ENCODE measurements at places on chromosomes 7 and 10. TPM values are rescaled to one million over a fixed set of nuclear protein-coding genes. Genes with fewer than 3 reads are reported as not detected.

DNA sequence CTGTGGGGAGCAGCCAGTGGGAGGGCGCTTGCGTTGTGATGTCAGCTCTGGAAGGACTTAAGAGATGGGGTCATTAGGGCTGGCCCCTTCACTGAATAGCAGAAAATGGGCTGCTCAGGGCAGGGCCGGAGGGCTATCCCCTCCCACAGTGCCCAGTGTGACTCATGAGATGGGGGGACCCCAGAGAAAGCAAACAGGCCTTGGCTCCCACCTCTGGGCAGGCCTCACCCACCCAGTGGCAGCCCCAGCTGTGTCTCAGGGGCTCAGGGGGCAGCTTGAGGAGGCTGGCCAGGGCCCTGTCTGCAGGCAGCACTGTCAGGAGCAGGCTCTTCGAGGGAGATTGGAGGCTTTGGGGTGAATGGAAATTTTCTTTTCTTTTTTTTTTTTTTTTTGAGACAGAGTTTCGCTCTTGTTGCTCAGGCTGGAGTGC, 168.3 kb downstream of the SLIT1 start:
- DNase-seq, result no peak

GRCh38 chr7:13981070-13981469, 8.4 kb downstream of the ETV1 start:
- no peak for DNase-seq

- no peak for DNase-seq
Measured at GRCh38 chr7:21749378-21749777, 196.3 kb downstream of the CDCA7L start.

DNA sequence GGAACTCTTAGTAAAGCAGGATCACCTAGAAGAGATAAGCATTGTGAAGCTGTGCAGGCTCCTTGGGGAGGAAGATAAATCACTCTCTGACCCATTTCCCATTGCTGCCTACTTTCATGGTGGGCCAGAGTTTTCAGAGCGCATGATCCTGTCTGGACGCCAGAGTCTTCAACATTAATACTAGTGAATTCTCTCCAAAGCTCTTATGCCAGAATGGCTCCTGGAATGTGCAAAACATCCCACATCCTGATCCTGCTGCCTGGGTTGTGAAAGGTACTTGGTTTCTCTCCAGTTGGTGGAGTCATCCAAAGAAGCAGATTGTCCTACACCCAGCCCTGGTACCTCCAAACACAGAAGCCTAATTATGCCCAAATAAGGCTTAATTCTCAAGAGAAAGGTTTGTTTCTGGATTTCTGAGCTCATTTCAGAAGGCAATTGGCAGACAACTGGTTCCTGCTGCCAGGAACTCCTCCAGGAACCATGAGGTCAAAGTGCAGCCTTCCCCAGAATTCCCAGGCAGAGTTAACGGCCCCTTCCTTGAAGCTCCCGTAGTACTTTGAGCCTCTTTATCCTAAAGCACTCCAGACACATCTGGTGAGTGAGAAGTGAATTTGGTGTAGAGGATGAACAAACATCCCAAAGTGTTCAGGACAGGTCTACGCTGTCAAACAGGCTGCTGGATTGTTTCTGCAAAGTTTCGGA, 495.2 kb downstream of the PLXNA4 start:
- no peak for DNase-seq

DNA sequence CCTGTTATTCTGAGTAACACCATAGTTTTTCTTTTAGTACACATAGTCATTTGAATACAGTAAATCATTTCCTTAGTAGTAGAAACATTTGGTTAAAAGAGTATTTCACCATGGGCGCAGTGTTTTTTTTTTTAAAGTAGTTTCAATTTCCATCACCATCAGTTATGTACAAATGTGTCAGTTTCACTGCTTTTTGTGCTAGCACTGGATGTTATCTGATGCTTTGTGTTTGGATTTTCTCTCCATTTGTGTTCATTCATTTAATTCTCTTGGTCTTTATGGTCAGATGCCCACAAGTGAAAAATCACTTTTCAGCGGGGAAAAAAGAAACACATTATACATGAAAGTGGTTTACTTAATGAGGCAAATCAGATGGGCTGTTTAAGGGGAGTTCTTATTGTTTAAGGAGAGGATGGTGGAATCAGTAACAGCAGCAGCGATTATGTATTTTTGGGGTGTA, 16.0 kb upstream of the HK1 start:
- no peak for DNase-seq

DNA sequence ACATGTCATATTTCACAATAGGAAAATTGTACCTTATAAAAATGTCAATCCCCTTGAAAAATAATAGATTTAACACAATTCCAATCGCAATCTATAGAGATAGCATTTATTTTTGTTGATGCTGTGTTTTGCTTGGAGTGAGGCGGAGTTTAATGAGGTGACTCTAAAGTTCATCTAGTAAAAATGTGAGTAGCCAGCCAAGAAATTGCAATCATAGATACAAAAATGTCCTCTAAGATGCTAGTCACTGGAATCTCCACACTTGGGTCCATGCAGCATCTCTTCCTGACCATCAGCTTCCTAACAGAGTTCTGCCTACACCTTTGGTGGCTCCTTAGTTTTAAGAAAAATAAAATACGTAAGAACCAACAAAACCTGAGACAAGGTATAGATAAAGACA, 44.9 kb downstream of the GLI3 start:
- no peak for DNase-seq

- DNase-seq, result no peak
Measured at GRCh38 chr7:100681491-100682227, 8.1 kb downstream of the GNB2 start.

DNA sequence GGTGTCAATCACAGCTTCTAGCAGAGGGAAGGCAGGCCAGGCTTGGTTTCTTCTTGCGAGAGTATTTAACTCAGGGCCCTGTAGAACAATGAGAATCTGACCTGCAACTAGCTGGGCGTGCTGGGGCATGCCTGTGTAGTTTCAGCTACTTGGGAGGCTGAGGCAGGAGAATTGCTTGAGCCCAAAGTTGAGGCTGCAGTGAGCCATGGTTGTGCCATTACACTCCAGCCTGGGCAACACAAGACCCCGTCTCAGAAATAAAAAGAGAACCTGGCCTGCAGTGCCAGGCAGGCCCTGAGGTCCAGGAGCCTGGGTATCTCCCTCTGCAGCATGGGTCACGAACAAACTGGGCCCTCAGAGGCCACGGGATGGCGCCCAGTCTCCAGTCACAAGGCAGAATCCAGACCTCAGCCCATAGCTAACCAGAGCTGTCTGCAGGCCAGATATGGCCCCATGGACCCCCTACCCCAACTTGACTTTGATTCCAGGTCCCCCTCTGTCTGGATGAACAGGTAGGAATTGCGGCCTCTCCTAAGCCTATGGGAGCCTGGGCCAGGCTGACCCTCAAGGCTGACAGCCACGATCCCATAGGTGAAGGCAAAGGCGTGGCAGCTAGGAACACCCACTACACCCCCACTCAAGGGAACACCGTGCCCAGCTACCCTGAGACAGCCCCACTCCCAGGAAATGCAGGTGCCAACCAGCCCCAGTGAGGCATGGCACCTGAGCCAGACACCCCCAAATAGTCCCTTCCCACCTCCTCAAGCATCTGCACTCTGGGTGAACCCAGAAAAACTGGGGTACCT, 102.7 kb upstream of the TNRC18 start:
- DNase-seq, result no peak

- no peak for DNase-seq
Measured at GRCh38 chr10:74234569-74234968, 83.5 kb downstream of the ADK start.

DNA sequence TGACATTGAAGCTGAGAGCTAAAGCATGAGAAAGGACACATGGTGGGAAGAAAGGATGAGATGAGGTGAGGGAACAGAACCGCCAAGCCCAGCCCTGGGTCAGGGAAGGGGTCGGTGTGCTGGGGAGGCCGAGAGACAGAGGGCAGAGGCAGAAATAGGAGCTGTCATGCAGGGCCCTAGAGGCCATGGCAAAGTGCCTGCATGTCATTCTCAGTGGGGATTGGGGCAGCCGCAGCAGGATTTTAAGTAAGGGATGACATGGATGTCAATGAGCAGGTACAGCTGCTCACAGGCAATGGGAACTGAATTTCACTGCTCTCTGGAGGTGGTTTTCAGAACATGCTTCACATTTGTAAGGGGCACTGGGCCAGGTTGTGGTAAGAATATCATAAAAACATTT, 227.4 kb downstream of the RAB11FIP2 start:
- no peak for DNase-seq

DNA sequence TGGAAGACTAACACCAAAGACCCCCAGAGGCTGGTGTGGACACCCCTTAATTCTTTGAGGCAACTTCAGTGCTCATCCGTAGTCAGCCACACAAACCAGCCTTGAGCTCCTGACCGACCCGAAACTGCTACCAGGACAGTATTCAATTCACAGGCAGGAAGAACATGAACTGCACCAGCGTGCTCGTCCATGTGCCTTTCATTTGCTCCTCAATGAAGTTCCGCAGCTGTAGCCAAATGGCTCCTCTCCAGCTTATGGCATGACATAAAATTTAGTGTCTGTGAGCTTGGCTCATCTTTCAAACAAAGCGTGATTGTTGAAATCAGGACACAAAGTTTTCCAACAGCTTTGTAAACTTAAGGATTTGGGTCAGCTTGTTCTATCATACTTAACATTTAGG, 144.1 kb upstream of the FAM171A1 start:
- no peak for DNase-seq

GRCh38 chr10:45372251-45372951, 1.6 kb upstream of the ALOX5 start:
- DNase-seq, result no peak

DNA sequence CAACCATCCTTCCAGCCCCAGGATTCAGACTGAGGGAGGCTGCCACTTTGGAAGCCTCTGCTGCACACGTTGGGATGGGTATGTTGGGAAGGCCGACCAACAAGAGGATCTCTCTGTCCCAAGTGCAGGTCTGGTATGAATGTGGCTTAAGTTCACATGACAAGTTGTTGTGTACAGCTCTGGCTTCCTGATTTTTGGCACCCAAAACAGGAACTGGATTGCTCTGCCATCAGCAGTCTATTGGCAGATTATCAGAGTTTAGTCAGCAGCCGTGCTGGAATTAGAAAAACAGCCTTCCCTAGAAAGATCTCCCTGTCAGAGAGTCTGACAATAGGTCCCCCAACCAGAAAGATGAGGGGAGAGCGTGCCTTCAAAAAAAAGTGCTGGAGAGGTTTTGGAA, 66.9 kb downstream of the GOLGA7B start:
- DNase-seq, result no peak

DNA sequence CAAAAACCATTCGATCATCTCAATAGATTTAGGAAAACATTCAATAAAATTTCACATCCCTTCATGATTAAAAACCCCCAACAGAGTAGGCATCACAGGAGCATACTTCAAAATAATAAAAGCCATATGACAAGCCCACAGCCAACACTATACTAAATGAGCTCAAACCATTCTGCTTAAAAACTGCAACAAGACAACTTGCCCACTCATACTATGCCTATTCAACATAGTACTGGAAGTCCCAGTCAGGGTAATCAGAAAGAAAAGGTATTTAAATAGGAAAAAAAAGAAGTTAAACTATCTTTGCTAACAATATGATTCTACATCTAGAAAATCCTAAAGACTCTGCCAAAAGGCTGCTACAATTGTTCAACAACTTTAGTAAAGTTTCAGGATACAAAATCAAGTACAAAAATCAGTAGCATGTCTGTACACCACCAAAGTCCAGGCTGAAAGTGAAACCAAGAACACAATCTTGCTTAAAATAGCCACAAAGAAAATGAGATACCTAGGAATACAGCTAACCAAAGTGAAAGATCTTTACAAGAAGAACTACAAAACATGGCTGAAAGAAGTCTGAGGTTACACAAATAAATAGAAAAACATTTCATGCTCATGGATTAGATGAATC, 882.6 kb downstream of the GRM8 start:
- no peak for DNase-seq

DNA sequence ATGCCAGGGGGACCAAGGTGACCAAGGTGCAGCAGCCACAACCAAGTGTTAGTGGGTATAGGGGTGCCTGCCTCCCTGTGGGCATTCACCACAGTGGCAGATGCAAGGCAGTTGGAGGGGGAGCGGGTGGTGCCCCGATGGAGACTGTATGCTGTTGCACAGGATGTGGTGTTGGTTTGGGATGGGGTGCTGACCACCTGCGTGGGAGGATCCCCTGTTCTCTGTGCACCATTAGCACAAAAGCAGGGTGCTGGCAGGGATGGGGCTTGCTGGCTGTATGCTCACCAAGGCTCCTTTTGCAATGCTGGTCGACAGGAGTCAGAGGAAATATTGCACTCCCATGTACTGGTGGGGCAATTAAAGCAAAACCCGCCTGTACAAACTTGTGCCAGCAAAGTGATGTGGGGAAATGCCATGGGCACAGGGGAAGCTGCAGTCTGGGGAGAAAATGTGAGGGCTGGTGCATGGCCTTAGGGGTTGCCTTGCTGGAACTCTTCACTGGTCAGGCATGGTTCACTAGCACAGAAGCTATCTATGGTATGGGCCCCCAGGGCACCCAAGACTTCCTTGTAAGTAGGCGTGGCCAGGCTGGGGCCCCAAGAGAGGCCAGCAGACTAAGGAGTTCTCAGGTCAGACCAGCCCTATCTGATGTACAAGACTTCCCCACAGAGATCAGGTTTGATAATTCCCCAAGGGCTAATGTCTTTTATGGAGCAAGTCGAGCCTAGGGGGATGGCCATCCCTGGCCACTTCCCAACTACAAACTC, 51.9 kb upstream of the GNAT3 start:
- DNase-seq, result no peak

GRCh38 chr7:37211097-37211880, 237.4 kb downstream of the ELMO1 start:
- no peak for DNase-seq

DNA sequence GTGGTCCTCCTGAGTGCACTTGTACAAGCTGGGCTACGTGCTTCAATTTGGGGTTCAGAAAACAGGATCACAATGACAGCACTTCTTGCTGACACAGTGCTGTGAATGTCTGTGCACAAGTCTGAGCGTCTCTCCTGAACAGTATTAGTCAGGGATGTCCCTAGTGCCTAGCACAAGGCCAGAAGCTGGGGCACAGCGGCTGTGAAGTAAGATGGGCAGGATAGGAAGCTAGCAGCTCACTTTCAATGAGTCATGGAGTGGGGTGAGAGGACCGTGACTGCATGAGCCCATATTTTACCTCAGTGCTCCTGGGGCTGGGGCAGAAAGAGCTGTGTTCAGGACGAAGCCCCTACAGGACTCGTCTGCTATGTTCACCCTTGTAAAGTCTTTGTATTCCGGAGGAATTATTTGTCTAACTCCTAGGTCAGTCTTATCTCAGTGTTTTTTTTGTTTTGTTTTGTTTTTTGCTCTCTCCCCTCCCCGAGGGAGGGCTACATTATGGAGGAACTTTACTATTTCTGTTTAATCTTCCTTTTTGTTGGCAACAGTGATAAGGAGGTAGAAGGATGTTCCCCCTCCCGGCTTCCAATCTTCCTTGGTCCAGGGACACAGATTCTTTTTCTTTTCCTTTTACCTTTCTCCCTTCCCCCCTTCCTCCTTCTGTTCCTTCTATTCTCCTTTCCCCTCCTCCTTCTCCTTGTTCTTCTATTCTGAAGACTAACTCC, 2.8 kb upstream of the LRMDA start:
- no peak for DNase-seq

- no peak for DNase-seq
Measured at GRCh38 chr10:60534761-60535389, 145.2 kb upstream of the ANK3 start.

GRCh38 chr7:79185605-79186004, 267.9 kb downstream of the MAGI2 start:
- no peak for DNase-seq

Gene ACTL6B
- total RNA-seq, result not detected

Gene C10orf62
- total RNA-seq, result 0.56 TPM

Gene BTBD16
- total RNA-seq, result 0.42 TPM

Gene CYP2W1
- not detected for total RNA-seq

Gene TBX20
- total RNA-seq, result 0.89 TPM

Gene OPN4
- total RNA-seq, result not detected

Gene PRPS1L1
- total RNA-seq, result not detected

Gene ANKRD30A
- not detected for total RNA-seq

Gene SFXN4
- total RNA-seq, result 12.4 TPM

All from liver (tissue), 10 donors.